ENCODE measurements at places on chromosomes 1 and 21. TPM values are rescaled to one million over a fixed set of nuclear protein-coding genes. Genes with fewer than 3 reads are reported as not detected.

FH gene
- total RNA-seq: 85.8 TPM

C2CD4D gene
- not detected for total RNA-seq

- no peak for DNase-seq
Measured at GRCh38 chr1:23575226-23575810, 16.0 kb upstream of the ID3 start.

BOLA1 gene
- total RNA-seq: 9.7 TPM

DNA sequence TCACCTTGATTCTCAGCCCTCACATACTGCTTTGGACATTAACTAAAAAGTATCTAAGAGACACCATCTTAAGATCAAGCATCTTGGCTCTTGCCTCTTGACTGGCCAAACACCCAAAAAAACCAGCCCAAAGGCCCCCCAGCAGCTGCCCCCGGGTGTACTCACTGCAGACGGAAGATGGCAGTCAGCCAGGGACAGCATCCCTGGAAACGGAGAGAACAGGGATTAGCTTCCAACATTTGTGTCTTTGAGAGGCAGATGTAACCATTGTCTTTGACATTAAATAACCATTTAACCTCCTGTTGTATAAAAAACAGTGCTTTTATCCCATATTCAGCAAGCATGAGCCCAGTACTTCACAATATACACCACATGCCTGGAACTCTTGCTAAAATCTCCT lies 11.3 kb downstream of the TMEM63A start:
- no peak for DNase-seq

DNA sequence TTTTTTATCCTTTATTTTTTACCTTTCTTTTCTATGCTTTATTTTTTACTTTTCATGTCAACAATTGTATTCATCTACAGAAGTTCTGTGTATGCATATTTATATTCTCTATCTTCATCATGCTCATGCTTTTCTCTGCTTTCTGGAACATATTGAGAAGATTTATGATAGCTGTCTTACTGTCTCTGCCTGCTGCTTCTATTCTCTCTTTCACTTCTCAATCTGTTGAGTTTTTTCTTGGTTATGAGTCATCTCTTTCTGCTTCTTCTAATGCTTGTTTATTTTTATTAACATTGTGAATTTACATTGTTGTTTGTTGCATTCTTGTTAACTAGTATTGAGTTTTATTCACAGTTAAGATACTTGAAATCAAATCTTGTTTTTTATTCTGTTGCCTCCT lies 22.6 kb downstream of the F5 start:
- DNase-seq: no peak

DNA sequence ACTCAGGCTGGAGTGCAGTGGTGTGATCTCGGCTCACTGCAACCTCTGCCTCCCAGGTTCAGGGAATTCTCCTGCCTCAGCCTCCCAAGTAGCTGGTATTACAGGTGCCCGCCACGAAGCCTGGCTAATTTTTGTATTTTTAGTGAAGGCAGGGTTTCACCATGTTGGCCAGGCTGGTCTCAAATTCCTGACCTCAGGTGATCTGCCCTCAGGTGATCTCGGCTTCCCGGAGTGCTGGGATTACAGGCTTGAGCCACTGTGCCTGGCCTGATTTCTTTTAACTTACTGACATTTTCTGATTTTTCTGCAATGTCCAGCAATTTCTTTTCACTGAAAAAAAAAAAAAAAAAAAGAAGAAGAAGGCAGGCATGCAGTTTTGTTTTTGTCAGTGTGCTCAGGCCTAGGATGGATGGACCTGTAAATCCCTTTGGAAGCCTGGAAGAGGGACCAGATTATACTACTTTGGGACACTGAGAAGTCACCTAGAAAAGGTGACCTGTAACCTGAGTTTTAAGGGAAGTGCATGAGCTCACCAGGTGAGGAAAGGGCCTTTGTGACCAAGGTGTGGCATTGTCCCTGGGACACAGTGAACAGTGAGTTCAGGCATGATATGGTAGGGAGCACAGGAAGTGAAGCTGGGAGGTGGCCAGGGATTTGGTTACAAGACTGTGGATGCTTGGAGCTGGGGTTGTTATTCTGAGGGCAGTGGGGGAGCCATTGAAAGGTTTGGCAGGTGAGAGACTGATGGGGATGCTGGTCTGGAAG lies 2.7 kb upstream of the TMEM61 start:
- no peak for DNase-seq

- DNase-seq: no peak
Measured at GRCh38 chr1:212712451-212713303, 13.0 kb upstream of the BATF3 start.

DNA sequence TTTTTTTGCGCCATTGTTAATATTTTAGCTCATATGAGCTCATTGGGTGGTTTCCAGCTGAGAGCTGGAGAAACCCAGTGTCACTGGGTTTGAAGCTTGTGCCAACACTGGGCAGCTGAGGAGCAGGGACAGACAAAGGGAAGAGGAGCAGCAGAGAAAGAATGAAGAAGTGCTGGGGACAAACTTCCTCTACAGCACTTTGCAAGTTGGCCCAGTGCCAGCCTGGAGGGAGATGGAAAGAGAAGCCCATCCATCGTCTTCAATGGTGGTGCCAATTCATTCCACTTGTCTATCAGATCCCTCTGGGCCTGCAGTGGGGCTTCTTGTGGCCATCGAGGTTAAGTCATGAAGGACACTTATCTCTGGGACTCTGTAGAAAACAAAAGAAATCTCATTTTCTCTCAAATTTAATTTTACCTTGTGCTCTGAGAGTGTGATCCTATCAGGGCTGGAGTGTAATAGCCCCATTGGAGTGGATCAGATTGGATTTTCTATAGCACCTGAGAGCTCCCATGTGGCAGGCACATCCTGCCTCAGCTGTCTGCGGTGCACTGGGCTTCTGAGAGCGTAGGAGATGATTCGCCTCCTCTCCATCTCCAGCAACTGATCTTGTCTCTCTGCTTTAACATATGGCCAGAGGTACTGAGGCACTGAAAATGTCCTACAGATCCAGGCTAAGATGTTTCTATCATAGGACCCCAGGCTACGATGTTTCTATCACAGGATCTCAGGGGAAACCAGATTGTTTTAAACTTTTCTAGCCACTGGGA lies 114.7 kb downstream of the TNR start:
- DNase-seq: no peak

DNA sequence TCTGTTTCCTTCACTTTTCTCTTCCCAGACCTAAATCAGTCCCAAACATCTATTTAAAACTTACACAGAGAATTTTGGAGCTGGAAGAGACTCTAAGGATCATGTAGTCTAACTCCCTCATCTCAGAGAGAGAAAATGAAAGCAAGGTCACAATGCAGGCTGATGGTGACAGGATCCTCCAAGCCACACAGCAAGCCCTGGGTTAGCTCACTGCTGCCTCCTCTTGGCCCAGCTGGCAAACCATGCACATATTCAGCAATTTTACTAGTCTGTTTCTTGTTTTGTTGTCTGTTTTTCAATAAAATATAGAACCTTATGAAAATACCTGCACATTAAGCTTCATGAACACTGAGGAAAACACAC lies 27.7 kb upstream of the LY9 start:
- no peak for DNase-seq

AMY2A gene
- not detected for total RNA-seq

GRCh38 chr21:35579520-35580293 lies 480.6 kb downstream of the SETD4 start:
- no peak for DNase-seq

GRCh38 chr1:85444381-85444780 lies 20.6 kb downstream of the DDAH1 start:
- DNase-seq: peak; percentile 80

GRCh38 chr1:235710687-235711086 lies 61.1 kb upstream of the GNG4 start:
- DNase-seq: no peak

SH3D21 gene
- 6.4 TPM for total RNA-seq

DNA sequence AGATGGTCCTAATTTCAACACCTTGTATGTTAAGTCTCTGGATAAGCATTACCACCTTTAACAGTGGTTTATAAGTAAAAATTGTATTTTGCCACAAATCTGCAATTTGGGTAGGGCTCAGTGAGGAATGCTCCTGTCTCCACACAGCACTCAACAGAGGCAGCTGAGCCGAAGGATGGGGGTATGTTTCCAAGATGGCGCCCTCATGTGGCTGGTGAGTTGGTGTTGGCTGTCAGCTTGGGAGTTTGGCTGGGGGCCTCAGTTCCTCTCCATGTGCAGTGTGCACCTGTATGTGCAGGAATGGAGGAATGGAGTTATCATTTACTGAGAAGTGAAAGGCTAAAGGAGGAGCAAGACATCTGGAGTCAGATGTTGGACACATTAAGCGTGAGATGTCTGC lies 136.8 kb downstream of the GABPA start:
- DNase-seq: no peak
